Dermis lymphatic vessel endothelial cell (primary cell): ENCODE measurements at places on chromosomes 7 and 10. TPM values are rescaled to one million over a fixed set of nuclear protein-coding genes. Genes with fewer than 3 reads are reported as not detected.

AKR1C8 gene
- not detected in 2 replicates for total RNA-seq

PDE1C gene
- 0.17 and 0.65 TPM in 2 replicates for total RNA-seq

PGAM2 gene
- total RNA-seq, result not detected in 2 replicates

SFRP4 gene
- total RNA-seq, result under 0.01 TPM in 1 of 2 replicates, not detected in the other

RINT1 gene
- 9.4 and 10.2 TPM in 2 replicates for total RNA-seq

AMPH gene
- total RNA-seq, result under 0.01 TPM in 1 of 2 replicates, not detected in the other

CYP3A7 gene
- total RNA-seq, result not detected in 2 replicates

OIT3 gene
- total RNA-seq, result 0.09 and 0.11 TPM in 2 replicates

NPC1L1 gene
- total RNA-seq, result not detected in 2 replicates

PILRA gene
- total RNA-seq, result 0.17 and 0.22 TPM in 2 replicates

TFEC gene
- total RNA-seq, result 0.09 and 0.22 TPM in 2 replicates

AP1S1 gene
- 124 and 147 TPM in 2 replicates for total RNA-seq

TMEM236 gene
- 0.17 and 0.43 TPM in 2 replicates for total RNA-seq

GDF10 gene
- under 0.01 and 0.33 TPM in 2 replicates for total RNA-seq

NPSR1 gene
- total RNA-seq, result not detected in 2 replicates

SH3PXD2A gene
- total RNA-seq, result 2.2 and 5.9 TPM in 2 replicates

CPN1 gene
- total RNA-seq, result not detected in 2 replicates

THSD7A gene
- total RNA-seq, result 28.3 and 37.5 TPM in 2 replicates

LBX1 gene
- not detected in 2 replicates for total RNA-seq

MRLN gene
- total RNA-seq, result not detected in 2 replicates

BAMBI gene
- 1.3 and 2.7 TPM in 2 replicates for total RNA-seq

CHCHD2 gene
- 224 and 300 TPM in 2 replicates for total RNA-seq

HABP2 gene
- 0.09 and 0.22 TPM in 2 replicates for total RNA-seq

KCP gene
- total RNA-seq, result not detected in 2 replicates

KIAA1549 gene
- total RNA-seq, result 1.7 and 2.6 TPM in 2 replicates
